Left colon (tissue), 2 donors: ENCODE measurements at places on chromosomes 12 and 14. TPM values are rescaled to one million over a fixed set of nuclear protein-coding genes. Genes with fewer than 3 reads are reported as not detected.
A peak's percentile ranks its signal among the peaks of the same experiment; 100 is the strongest.

DNA sequence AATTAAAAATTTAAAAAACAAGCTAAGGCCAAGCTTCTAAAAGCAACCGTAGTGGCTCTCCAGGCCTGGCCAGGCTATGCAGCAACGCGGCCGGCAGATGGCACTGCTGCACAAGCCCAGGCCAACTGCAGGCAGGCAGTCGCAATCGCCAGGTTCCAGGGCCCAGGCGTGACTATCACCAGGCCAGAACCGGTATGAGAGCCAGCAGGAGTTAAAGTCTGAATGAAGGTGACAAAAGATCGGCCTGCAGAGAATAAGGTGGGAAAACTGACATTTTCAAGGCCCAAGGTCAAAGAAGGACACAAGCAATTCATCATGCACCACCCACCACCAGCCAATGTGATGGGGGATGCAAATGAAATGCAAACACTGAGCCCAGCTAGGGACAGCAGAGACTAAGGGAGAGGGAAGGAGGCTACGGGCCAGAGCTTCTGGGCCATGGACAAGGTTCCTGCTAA lies 43.6 kb upstream of the ANO2 start:
- peak; percentile 82 for DNase-seq

DNA sequence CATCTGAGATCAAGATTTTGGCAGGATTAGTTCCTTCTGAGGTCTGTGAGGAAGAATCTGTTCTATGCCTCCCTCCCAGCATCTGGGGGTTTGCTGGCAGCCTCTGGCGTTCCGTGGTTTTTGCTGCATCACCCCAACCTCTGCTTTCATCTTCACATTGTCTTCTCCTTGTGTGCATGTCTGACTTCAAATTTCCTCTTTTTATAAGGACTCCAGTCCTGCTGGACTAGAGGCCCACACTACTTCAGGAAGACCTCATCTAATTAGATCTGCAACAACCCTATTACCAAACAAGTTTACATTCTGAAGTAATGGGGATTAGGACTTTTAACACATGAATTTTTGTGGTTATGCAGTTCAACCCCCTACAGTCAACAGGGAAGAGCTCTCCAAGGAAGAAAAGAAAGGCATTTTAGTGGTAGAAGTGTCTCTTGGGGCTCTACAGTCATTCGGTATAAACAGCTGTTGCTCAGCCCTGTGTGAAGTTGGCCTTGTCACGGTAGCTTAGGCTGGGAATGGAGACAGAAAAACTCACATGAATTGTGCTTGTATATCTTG lies 89.7 kb downstream of the CAND1 start:
- no peak for DNase-seq

GRCh38 chr14:89660166-89660565 lies 243.1 kb upstream of the FOXN3 start:
- no peak for DNase-seq

DNA sequence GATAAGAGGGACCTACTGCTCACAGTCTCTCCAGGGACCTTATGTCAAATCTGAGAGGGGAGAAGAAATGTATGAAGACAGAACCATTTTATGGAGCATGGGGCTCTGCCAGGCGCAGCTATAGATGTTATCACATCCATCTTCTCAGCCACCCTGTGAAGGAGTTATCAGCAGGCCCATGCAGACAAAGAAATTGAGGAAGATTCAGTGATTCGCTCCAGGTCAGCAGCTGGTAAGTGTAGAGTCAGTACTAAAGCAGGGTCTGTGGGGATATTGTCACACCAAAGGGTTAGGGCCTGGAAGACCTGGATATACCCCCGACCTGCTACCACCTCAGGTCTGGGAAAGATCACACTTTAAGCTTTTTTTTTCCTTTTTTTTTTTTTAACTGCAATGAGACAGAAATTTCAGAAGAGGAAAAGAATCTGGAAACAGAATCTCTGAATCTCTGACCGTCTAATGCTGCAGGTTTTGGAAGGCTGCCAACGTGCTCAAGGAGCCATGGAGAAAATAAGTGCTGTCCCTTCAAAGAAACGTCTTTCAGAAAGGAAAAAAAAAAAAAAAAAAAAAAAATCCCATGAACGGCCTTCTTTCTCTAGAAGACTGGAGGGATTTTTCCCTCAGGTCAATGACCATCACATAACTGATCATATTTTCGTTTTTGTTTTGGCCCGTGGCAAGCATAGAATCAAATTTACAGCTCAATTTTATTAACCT lies 73.3 kb upstream of the PLEKHG7 start:
- DNase-seq: no peak

DNA sequence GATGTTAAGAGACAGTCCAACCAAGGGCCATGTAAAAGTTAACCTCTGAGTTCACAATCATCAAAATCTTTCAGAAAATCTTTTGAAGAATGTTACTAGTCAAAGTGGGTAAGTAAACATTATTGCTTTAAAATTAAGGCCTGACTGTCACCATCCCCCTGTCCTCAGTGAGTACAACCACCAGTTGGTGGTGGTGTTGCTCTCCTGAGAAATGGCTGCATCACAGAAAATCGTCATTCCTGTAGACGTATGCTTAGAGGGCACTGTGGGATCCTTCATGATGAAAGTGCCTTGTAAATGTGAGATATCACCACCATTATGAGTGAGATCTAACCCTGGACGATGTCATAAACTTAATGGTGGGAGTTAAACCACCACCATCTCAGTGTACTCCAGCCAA lies 451.2 kb downstream of the RPS29 start:
- DNase-seq: no peak

DNA sequence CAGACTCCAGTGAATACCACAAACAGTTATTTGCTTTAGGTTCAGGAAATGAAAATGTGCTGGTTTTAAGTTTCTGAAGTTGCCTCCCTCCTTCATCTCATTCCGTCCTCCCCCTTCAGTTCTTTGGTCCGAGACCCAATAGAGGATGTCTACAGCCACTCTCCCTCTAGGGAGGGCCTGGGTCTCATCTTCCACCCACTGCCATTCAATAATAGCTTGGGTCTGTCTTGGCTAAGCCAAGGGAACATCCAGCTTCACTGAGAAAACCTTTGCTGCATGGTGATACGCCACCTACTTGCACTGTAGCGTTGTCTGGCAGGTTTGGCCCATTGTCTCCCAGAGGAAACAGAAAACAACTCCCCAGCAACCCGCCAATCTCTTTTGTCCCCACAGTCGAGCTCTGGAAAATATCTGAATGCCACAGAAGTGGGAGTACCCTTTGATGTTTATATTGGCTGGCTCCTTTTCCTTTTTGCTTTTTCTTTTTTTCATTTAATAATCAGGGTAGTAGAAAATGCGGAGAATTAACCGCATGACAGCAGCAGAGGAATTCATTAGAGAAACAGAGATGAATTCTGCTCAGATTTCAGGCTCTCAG lies 380.1 kb downstream of the RAD51B start:
- no peak for DNase-seq

GRCh38 chr14:104678901-104679705 lies 10.3 kb upstream of the INF2 start:
- no peak for DNase-seq

- no peak for DNase-seq
Observed at GRCh38 chr12:66823857-66824570, 145.1 kb upstream of the GRIP1 start.

- no peak for DNase-seq
Observed at GRCh38 chr14:63676615-63677014, 34.9 kb upstream of the WDR89 start.

GRCh38 chr12:121095544-121096198 lies 37.0 kb upstream of the P2RX7 start:
- peak; percentile 43 for DNase-seq

DNA sequence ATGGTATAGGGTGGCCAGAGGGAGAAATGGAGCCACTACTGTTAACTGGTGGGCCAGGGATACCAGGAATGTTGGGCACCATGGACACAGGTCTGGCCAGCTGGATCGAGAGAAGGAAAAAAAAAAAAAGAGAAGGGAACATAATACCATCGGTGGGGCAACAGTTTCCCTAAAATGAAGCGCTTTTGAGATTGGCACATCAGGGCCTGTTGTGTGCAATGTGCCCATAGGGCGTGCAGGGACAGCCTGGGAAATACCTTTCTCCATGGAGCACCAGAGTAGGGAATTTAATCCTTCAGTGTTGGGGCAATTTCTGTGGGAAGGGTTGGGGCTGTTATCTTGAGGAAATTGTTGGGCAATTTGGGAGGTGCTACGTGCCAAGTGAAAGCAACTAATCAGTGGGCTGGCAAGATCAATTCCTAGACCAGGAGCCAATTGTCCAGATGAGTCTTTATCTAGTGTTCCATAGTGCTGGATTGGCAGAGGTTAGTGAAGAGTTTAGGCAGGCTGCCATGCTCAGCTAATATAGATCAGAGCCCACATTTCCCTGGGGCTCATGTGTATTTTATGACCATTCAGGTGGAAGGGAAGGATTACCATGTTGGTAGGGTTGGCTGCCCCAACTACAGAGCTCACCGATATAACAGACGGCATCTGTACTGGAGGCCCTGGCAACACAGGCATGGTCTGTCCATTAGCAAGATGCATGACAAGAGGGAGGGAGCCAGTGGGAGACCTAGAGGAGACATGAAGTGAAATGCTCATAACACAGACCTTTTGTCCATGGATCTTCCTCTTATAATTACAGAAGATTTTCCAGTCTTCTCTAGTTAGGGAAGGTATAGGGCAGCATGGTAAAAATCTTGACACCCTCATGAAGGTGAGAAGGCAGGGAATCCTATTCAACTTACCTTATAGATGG lies 25.5 kb upstream of the NPFF start:
- DNase-seq: no peak

GRCh38 chr14:105182296-105183020 lies 1.3 kb upstream of the NUDT14 start:
- DNase-seq: no peak

GRCh38 chr12:92890601-92891106 lies 38.4 kb downstream of the EEA1 start:
- no peak for DNase-seq

DNA sequence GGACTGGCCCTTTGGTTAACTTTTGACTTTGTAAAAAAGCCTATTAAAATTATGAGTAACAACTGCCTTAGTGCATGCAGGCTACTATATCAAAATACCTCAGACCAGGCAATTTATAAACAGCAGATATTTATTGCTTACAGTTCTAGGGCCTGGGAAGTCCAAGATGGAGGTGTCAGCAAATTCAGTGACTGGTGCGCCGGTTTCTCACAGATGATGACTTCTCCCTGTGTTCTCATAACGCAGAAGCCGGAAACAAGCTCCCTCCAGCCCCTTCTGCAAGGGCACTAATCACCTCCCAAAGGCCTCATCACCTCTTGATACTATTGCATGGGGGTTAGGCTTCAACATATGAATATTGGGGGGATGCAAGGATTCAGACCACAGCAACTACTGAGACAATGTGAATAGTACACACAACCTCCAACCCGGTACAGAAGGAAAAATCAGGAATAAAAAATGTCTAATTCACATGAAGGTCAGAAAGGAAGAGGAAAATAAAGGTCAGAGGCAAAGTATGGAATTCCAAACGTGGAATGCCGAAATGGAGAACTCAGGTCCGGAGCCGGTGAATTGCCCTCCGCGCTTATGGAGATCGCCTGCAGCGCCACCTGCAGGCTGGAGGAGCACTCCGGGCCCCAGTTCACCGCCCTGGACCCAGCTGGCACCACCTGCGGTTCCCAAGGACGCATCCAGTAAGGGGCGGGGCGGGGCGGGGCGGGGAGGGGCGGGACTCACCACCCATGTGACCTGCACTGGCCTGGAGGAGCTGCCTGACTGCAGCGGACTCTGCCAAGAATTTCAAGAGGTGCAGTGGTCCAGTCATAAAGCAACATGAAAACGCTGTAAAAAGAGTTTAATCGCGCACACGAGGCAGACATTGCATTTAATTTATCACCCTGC lies 203.4 kb downstream of the KIF26A start:
- peak; percentile 79 for DNase-seq

GRCh38 chr12:68665016-68665569 lies 21.7 kb upstream of the NUP107 start:
- no peak for DNase-seq

The SLC17A8 gene
- total RNA-seq: 2.3 TPM

The P2RX7 gene
- 0.46 TPM for total RNA-seq

The TEX52 gene
- not detected for total RNA-seq

The COX8C gene
- not detected for total RNA-seq

The MSI1 gene
- 3.4 TPM for total RNA-seq

The CPNE6 gene
- 0.31 TPM for total RNA-seq

The SRRM4 gene
- not detected for total RNA-seq

The KRT2 gene
- not detected for total RNA-seq
